ENCODE measurements at places on chromosomes 6 and 20.

GRCh38 chr6:43634702-43635303 is 837 bp upstream of the MAD2L1BP start:
- no peak for DNase-seq

DNA sequence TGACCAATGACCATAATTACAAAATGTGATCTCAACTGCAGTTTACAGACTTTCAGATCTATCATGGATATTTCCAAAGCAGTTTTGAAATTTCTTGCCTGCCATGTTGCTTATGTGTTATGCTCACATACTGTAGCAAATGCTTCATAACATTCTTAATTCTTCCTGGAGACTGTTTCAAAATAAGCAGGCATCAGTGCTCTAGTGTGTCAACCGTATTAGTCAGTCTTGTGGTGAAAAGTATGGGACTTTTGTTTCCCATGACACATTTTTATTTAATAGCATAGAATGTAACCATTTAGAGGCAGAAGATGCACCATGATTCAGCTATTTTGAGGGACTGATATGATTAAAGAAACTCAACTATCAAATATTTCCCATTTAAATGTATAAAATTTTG is 1.7 kb downstream of the POPDC3 start:
- no peak for DNase-seq

DNA sequence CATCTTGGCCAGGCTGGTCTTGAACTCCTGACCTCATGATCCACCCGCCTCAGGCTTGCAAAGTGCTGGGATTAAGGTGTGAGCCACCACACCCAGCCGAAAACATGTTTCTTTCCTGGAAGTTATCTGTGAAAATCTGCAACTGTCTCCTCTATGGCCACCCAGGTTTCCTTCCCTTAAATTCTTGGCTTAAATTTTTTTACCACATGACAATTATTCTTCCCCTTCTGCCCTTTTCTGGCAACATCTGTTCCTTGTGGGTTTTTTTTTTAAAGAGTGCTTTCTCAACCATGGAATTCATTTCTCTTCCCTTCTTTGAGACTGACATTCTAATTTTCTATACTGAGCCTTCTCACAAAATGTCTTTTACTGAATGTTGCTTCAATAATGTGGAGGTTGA is 59.6 kb downstream of the DOK5 start:
- no peak for DNase-seq

GRCh38 chr20:59043698-59044097 is 1.1 kb upstream of the PRELID3B start:
- no peak for DNase-seq

DNA sequence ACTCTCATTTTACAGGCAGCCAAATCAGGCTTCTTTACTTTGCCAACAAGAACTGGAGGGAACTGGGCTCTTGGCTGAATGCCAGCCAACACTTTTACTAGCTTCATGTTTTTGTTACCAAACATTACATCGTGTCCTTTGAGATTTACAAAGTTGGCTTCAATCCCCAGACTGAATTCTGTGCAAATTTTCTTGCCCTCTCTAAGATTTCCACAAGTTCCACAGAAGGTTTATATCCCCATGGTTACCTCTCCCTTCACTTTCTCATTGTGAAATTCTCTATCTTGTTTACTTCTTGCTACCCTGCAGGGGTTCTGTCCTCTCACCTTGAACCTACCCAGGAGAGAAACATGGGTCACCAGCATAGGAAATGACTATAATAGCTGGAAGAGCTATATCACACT is 37.6 kb upstream of the PLCB1 start:
- DNase-seq: no peak

- DNase-seq: no peak
Observed at GRCh38 chr6:44037847-44038542, 89.3 kb downstream of the MRPL14 start.

DNA sequence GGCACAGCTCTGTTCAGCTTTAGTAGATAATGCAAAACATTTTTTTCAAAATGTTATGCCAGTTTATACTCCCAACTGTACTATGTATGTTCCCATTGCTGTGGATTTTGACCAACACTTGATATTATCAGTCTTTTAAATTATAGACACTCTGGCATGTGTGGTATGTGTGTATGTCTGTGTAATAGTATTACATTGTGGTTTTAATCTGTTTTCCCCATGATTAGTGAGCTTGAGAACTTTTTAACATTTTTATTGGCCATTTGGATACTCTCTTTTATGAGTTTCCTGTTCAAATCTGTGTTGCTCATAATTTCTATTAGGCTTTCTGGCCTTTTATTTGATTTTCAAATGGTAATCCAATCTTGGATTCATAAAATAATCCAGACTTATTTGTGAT is 69.2 kb upstream of the TXNDC5 start:
- DNase-seq: no peak

GRCh38 chr6:103680116-103680515 is 1179.6 kb downstream of the HACE1 start:
- DNase-seq: no peak

GRCh38 chr20:38730989-38731737 is 6.9 kb downstream of the SLC32A1 start:
- peak; percentile 72 for DNase-seq

DNA sequence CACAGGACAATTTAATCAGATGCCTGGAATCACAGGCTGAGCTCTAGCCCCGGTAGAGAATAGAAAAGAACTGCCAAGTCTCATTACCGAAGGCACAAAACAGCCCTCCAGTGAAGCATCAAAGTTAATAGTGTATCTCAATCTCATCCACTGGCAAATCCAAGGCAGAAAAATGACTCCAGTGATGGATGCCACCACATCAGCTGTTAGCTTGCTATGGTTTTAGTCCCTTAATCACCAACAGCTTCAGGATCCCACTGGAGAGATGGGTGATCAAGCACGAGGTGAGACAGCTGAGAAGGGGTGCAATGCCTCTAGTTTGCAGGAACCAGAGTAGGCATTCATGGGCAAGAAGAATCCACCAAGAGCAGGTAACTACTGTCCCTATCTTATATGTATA is 81.8 kb downstream of the STK35 start:
- no peak for DNase-seq

- peak; percentile 81 for DNase-seq
Observed at GRCh38 chr6:692858-693722, at the start of gene EXOC2. TSS of gene EXOC2 (minus strand) at chr6:693139. CDS start at chr6:637818, 55,321 bp downstream.

GRCh38 chr6:70684794-70685493 is 17.3 kb downstream of the SMAP1 start:
- DNase-seq: no peak

GRCh38 chr6:161727083-161727833 is 453.4 kb upstream of the AGPAT4 start:
- DNase-seq: no peak

GRCh38 chr6:152232501-152233151 is 404.5 kb downstream of the SYNE1 start:
- DNase-seq: no peak

- no peak for DNase-seq
Observed at GRCh38 chr6:96299525-96299924, 222.1 kb upstream of the UFL1 start.

Data from activated CD4-positive, alpha-beta T cell treated with anti-CD3 and anti-CD28 coated beads for 4 hours (primary cell).